Stimulated activated CD8-positive, alpha-beta memory T cell treated with anti-CD3 and anti-CD28 coated beads, Interleukin-7, amount 100 ng/mL, for 1 hour (primary cell): ENCODE measurements at places on chromosomes 7 and 10.

DNA sequence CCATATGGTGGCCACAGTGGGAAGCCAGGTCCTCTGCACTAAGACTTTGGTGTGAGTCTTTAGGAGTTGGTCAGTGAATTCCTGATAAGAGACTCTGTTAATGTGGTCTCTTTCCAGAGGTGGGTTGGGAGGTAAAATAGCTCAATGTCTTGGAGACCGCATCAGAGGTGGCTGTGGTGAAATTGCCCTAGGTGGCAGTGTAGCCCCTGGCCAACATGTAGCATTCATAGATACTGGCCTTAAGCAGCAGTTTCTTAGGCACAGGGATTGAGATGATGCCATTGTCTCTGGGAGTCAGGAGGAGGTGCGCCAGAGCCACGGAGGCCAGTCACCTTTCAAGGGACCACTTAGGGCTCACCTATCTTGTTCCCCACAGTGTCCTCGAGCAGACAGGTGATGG, 202.8 kb downstream of the CREB5 start:
- no peak for DNase-seq

- no peak for DNase-seq
Observed at GRCh38 chr7:47932016-47932415, 16.2 kb downstream of the PKD1L1 start.

GRCh38 chr10:69209787-69210484, 10.2 kb upstream of the HKDC1 start:
- DNase-seq = no peak

GRCh38 chr10:129079705-129080104, 387.3 kb upstream of the MGMT start:
- no peak for DNase-seq

GRCh38 chr10:48400850-48401220, 94.4 kb downstream of the MAPK8 start:
- no peak for DNase-seq

DNA sequence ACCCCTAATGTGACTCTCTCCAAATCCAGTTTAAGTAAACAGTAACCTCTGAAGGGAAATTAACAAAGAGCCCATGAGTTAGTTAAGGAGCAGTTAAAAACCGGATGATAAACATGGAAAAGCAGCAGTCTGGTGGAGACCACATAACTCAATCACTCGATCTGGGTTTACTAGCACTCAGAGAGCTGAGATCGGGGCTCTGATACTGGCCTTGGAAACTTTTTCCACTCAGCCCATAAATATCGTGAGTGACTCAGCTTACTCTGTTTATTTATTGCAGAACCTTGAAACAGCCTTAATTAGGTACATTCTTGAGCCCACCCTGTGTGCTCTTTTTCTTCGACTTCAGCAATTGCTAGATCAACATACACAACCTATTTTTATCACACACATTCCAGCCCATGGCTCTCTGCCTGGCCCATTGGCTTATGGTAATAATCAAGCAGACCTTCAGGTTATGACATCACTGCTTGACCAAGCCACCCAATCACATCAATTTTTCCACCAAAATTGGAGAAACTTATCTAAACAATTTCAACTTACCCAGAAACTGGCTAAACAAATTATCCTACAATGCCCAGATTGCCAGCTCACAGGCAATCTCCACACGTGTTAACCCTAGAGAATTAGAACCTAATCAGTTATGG, 82.2 kb upstream of the GPR22 start:
- no peak for DNase-seq

DNA sequence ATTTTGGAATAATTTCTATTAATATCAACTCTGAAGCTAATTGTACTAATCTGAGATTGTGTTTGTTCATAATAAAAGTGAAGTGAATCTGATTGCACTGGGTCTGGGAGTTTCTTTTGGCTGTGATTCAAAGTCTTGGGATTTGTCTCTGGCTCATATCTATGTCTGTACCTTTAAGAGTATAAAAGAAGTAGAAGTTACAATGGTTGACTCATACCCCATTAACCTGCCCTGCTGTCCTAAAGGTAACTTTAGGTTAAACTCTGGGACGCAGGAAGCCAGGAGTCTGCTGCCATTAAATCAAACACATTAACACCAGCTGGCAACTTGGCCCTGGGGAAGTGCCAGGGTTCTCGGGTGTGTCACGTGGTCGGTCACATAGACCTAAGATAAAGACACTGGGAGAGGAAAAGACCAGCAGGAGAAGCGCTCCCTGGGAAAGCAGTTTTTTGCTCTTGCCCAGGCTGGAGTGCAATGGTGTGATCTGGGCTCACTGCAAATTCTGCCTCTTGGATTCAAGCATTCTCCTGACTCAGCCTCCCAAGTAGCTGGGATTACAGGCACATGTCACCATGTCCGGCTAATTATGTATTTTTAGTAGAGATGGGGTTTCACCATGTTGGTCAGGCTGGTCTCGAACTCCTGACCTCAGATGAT, 17.8 kb downstream of the SCD start:
- no peak for DNase-seq
